ENCODE measurements at places on chromosomes 13 and 19.

- DNase-seq = no peak
Observed at GRCh38 chr19:41355035-41355434, 1.3 kb upstream of the TGFB1 start.

DNA sequence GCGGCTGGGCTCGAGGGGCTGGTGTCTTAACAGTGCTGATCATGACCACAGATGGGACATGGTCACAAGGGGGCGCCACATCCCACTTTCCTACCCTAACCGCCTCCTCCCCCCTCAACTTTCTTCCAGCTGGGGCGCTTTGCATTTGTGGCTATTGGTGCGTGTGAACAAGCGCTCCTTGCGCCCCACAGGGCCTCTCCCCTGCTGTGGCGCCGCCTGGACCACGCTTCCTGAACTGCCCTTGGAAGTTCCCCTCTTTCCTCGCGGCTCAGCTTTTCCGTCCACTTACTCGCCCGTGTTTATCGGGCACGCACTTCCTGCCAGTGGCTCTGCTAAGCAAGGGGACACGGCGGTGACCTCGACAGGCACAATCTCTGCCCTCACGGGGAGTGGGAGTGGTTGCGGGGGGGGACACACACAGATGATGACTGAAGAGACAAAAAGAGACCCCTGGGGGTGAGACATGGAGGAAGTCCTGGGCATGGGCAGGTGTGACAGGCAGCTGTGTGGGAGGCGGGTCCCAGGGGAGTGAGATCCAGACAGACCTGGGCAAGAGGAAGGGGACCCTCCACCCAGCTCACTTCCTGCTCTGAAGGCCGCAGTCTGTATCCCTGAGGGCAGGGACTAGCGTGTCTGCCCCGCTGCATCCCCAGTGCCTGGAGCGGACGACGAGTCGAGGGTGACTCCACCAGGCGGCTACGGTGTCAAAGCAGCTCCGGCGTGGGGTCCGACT lies 40.3 kb downstream of the ZNF787 start:
- peak; percentile 25 for DNase-seq

DNA sequence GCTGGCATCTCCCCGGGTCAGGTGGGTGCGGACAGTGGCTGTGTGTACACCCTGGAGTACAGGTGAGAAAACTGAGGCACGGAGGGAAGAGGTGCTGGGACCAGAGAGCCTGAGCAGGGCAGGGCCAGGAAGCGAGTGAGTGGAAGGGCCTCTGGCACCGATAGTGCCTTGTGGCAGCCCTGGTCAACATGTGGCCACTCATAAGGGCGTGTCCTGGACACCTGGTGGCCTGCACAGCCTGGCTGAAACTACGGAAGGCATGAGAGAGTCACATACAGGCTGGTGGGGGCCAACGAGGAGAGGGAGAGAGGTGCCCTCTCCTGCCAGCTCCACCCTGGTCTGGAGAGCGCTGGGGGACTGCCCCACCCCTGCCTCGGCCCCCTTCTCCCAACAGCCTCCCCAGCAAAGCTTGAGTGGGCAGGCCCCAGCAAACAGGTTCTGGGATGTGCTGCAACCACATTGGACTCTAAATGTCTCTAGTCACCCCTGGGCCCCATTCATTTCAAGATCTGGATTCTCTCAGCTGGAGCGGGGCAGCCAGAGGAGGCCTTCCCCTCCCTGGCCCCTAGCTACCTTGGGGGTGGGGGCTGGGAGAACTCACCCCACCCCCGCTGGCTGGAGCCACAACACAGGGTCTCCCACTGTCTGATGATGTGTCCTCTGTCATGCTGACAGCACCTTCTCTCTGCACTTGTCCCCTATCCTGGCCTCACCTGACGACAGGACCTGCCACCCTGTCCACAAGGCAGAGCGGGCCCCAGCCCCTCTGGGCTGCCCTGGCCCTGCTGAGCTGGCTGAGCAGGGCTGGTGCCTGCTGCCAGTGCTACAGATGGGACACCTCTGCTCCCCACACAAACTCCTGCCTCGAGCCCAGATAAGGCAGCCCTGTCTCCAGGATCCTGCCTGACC lies 5.8 kb downstream of the CBARP start:
- DNase-seq = no peak

DNA sequence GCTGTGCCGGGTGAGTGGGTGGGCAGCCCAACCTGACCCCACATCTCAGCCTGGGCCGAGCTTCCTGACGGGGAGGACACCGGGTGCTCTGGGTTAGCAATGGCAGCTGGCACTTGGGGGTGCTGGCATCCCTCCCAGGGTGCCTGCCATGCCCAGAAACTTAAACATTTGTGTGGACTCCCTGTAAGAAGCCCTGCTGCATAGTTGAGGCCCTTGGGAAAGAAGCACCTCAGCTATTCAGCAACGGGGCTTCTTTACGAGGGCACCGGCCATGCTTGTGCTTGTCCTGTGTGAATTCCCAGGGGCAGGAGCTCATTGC lies 33.8 kb upstream of the MEDAG start:
- no peak for DNase-seq

DNA sequence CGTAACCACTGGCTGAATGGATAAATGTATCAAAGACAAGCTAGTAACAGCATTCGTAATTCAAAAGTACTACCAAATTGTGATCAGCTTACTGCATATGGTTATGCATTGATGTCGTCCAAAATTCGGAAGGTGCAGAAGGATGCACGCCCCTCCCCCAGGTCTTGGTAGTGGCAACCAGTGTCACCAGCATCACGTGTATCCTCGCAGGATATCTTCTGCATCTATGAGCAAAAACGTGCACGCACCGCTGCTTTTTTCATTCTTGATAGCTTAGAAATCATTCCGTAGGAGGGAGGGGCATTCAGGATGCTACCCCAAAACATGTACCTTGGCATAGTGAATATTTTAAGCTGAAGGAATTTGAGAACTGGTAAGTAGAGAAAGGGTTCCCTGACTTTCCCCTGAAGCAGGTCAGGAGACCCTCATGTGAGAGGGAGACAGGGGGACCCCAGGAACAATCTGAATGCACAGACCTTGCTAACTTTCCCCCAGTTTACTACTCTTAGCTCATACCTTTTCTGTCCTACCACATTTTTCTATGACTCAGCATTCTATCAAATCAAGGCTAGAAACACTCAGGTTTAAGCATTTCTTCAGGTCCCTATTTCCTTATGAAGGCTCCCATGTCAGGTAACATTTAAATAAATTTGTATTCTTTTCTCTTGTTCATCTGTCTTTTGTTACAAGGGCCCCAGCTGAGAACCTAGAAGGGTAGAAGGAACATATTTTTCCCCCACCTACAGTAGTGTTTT lies 61.2 kb upstream of the TM9SF2 start:
- no peak for DNase-seq

DNA sequence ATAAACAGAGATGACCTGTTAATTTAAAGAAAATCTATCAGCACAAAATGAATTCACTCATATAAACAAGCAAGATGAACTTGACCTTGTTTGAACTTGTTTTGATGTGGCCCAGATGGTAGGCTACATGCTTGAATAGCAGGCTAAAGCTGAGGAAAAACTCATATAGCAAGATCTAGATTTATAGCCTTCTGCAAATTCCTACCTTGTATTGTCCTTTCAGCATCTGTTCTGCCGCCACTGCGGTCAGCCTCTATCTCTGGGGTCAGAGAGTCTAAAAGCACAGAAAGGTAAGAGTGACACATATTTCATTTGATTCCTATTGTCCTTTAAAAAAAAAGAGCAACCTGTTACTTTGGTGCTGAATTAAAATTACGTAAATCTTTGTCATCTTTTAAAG lies 392.1 kb downstream of the DACH1 start:
- DNase-seq = no peak

GRCh38 chr19:33785795-33786194 lies 10.9 kb upstream of the KCTD15 start:
- DNase-seq = no peak

GRCh38 chr19:53431399-53432087 lies at the start of gene ZNF761:
TSS of gene ZNF761 (plus strand) at chr19:53431984. CDS start at chr19:53447269, 15,285 bp downstream.
- DNase-seq = peak; percentile 98

GRCh38 chr19:27746691-27747380 lies 1466.1 kb downstream of the UQCRFS1 start:
- DNase-seq = no peak

DNA sequence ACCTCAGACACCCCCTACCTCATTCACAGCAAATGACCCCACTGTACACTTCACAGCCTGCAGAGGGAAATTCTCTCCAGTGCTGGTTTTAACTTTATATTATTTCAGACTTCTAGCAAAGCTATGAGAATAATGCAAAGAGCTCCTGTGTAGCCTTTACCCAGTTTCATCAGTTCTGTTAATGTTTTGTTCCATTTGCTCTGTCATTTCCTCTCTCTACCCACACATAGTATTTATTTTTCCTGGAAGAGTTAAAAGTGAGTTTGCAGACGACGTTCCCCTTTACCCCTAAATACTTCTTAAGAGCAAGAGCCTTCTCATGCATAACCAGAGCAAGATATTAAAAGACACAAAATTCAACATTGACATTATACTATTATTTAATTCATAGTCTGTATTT lies 49.9 kb upstream of the ADGRE1 start:
- DNase-seq = no peak

GRCh38 chr13:95153647-95154412 lies 147.4 kb downstream of the ABCC4 start:
- no peak for DNase-seq

DNA sequence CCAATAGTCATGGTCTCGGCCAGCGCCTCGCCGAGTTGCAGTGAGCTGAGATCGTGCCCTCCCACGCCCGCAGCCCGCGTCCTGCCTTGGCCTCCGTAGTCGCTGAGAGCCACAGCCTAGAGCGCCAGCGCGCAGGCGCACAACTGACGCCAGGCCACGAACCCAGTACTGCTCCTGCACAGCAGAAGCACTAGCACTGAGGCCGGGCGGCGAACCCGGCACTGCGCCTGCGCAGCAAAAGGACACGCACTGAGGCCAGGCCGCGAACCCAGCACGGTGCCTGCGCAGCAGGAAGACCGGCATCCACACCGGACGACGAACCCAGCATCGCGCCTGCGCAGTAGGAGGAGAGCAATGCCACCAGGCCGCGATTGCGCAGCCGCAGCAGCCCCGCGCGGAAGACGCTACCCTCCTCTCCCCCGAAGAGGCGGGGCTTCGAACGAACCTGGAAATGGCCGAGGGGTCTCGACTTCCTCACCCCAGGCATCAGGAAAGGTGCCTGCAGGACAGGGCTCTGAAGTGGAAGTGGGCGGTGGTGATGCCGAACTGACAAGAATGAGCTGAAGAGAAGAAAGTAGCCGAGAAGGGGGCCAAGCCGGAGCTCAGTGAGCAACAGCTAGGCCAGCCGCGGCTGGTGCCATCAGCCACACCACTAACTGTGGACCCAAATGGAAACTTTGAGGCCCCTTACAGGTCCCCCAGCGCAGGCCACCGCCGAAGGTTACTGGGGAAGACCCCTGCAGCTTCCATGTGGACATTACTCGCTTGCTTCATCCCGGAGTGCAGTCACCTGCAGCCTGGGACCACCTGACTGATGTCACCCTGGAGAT lies 7.5 kb downstream of the F10 start:
- no peak for DNase-seq

GRCh38 chr19:45906221-45906620 lies 3.8 kb upstream of the MYPOP start:
- DNase-seq = no peak

GRCh38 chr13:45209229-45209628 lies 8.4 kb upstream of the KCTD4 start:
- DNase-seq = no peak

- DNase-seq = no peak
Observed at GRCh38 chr19:7505288-7505681, 10.6 kb upstream of the ZNF358 start.

DNA sequence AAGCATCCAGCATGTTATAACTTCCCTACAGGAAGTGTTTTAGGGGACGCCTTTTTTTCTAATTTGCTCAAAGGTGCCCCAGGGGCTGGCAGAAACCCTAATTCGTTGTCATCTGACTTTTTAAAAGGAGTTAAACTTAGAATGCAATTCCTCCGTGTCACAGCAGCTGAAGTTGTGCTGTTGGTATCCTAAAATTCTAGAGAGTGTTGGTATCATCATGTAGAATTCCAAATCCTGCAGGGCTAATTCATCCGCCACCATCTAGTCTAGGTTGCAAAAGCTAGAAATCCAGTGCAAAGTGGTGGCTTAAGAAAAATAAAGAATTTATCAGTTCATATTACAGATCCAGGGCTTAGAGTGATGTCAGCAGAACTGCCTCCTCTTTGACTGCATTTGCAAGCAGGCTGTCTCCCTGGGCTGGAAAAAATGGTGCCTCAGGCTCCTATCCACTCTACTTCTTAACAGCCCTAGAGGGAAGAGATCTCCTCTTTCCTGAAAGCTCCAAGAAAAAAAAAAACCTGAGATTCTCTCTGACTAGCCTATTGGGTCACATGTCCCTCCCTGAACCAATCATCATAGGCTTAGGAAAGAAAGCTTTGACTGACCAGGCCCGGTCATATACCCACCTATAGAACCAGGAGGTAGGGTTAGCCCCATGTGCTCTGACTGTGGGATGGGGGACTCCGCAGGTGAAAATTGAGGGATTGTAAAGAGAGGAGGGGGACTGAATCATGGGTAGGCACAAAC lies 73.0 kb downstream of the MAP4K1 start:
- DNase-seq = no peak

DNA sequence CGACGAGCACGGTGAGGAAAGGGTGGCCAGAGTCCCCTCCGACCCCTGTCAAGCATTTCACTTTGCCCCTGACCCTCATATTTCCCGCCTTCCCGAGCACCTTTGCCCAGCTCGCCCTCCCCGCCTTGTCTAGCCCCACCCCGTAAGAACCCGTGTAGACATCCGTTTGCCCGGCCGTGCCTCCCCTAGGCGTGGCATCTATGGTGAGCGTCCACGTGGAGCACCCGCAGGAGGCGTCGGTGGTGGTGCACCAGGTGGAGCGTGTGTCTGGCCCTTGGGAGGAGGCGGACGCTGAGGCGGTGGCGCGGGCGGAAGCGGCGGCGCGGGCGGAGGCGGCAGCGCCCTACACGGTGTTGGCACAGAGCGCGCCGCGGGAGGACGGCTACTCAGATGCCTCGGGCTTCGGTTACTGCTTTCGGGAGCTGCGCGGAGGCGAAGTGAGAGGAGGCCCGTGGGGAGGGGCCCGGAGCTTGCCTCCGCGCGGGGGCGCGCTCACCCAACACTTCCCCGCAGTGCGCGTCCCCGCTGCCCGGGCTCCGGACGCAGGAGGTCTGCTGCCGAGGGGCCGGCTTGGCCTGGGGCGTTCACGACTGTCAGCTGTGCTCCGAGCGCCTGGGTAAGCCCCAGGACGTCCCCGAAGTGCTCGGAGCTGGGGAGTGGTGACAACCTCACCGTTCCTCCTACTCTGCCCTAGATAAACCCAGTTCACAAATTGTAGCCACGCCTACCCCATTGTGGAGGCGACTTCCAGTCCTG lies 4.2 kb downstream of the LTBP4 start:
- DNase-seq = peak; percentile 75

All from stimulated activated CD8-positive, alpha-beta memory T cell treated with anti-CD3 and anti-CD28 coated beads, Interleukin-12 subunit alpha, Interleukin-12 subunit beta, amount 100 ng/mL, for 4 hours (primary cell).